ENCODE measurements at places on chromosomes 4 and X.

- no peak for DNase-seq
Observed at GRCh38 chr4:87657525-87657924, 7.4 kb downstream of the DMP1 start.

DNA sequence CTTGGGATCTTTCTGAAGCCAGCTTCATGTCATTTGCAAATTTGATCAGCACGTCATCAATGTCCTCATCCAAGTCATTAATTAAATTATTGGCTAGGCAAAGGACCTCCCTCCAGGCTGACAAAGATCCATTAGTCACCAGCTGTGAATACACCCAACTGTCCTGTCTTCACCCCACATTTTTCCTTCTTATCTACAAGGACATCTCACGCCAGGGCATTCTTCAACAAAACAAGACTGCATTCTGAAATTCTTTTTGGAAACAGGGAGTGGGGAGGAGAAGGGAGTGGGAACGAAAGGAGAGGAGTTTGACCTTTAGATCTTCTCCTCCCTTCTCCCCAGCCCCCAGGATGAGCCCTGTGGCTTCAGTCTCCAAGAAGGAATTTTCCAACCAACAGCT is 32.7 kb downstream of the NLGN3 start:
- no peak for DNase-seq

GRCh38 chr4:126799416-126799815 is 833.3 kb upstream of the INTU start:
- DNase-seq: no peak

DNA sequence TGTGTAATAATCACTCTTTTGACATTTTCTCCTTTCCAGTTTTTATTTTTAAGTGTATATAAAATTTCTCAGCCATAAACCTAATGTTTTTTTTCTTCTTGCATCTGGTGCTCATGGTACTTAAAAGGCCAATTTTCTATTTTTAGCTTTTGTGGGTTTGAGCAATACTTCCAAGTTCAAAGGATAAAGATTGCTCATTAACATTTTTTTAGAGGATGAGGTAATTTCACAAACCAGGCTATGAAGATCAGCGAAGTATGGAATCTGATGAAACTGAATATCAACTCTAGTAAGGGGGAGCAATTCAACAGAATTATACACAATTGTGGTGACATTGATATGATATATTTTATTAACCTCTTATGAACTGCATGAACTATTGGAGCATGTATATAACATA is 25.8 kb upstream of the KLHL34 start:
- DNase-seq: no peak

DNA sequence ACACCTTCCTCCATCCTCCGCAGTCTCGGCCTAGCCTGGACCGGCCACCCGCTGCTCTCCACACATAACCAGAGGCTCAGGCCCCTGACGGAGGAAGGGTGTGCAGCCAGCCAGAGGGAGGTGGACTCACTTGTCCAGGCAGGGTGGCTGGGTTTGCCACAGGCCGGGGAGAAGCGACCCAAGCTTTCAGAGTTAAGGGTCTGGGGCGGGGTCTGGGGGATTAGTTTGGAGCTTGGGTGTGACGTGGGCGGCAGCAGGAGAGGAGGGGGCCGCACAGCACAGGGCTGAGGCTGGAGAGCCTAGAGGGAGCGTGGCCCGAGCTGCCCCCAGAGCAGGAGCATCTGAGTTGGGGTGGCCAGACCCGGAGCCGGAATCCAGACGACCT is 22.4 kb upstream of the CPLX1 start:
- DNase-seq: no peak

DNA sequence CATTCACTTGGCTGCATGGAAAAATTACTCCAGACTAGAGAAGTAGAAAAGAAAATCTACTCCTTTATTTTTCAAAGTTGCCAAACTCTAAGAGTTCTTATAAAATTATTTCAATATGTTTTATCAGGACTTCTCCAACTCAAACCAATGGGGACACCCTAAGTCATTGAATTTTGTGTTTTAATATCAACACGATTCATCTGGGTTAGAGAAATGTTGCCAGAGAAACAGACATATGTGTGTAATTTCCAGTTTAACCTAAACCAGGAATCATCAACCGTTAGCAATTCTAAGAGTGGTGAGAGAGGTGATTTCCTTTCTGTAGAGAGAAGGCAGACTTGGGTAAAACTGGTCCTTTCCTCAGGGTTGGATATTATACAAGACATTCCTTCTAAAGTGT is 291.8 kb downstream of the LDB2 start:
- DNase-seq: no peak

- no peak for DNase-seq
Observed at GRCh38 chr4:8148159-8148558, 10.5 kb downstream of the ABLIM2 start.
